ENCODE measurements at places on chromosomes 1 and 21.
A peak's percentile ranks its signal among the peaks of the same experiment; 100 is the strongest.

GRCh38 chr21:43208561-43209332, 39.9 kb downstream of the CRYAA start:
- no peak for DNase-seq

- DNase-seq = no peak
Measured at GRCh38 chr1:82947278-82947677, 1051.7 kb downstream of the TTLL7 start.

DNA sequence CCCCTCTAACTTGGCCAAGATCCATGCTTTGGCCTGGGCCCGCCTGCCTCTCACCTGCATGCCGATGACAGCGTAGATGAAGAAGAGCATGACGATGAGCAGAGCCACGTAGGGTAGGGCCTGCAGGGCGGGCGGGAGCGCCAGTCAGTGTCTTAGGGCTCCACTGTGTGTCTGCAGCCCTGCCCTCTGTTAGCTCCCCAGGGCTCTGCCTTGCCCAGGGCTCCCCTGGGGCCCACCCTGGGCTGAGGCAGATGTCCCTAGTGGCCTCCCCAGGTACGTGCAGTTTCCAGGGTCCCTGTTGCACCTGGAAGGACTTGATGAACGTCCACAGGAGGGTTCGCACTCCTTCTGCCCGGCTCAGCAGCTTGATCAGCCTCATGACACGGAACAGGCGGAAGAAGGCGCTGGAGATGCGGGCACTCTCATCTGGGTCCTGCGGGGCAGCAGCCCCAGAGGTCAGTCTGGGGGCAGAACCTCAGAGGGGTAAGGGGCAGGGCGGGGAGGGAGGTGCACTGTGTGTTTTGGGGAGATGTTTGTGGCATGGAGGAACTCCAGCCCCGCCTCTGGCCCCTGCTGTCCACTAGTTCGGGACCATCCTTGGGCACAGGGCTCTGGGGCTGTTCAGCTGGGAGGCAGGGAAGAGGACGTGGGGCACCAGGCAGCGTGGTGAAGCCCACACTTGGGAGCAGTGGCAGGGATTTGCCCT, 29.8 kb upstream of the KIF21B start:
- no peak for DNase-seq

GRCh38 chr1:234743791-234744611, 134.0 kb upstream of the IRF2BP2 start:
- DNase-seq = no peak

GRCh38 chr1:107450899-107451664, 310.2 kb downstream of the NTNG1 start:
- DNase-seq = no peak

DNA sequence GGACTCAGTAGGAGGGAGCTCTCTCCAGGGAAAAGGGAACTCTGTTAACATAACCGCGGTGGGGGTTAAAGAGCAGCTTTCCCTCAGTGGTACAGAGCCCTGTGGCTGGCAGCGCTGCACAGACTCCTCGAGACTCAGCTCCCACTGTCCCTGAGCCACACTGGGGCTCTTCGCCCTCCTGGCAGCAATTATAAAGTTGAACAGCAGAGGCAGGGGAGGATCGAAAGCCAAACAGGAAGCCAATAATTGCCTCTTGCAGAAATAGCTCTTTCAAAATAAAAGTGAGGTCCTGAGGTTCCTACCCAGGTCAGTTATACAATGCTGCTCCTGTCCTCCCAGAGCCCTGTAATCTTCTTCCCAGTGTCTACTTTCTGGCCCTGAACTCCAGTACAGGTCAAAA, 77.0 kb downstream of the FAM78B start:
- no peak for DNase-seq

- DNase-seq = no peak
Measured at GRCh38 chr21:42626171-42626570, 27.2 kb upstream of the PDE9A start.

DNA sequence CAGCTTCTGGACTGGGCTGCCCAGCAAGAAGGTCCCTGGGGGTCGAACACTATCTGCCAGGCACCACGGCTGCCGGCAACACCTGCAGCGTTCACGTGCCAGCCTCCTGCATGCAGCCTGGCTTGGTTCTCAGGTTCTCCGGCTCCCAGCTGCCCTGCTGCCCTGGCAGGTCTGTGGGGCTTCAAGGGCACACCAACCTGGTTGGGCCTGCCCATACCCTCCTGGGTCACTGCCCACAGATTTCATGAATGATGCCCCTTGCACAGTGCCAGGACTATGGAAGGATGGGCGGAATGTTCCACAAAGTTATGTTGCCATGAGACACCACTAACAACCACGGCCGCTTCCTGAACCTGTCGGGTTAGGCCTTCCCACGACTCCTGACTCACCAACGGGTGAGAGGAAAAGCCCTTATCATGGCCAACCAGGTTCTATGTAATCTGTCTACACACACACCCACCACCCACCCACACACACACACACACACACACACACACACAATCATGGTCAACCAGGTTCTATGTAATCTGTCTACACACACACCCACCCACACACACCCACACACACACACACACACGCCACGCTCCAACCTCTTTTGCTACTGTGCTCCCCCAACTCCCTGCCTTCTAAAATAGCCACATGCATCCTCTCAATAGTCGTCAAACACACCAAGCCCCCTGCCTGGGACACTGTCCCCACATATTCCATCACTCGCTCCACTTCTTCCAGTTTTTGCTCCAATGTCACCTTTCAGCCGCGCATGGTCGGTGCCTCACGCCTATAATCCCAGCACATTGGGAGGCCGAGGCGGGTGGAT, 32.2 kb downstream of the HSPG2 start:
- DNase-seq = peak; percentile 3

DNA sequence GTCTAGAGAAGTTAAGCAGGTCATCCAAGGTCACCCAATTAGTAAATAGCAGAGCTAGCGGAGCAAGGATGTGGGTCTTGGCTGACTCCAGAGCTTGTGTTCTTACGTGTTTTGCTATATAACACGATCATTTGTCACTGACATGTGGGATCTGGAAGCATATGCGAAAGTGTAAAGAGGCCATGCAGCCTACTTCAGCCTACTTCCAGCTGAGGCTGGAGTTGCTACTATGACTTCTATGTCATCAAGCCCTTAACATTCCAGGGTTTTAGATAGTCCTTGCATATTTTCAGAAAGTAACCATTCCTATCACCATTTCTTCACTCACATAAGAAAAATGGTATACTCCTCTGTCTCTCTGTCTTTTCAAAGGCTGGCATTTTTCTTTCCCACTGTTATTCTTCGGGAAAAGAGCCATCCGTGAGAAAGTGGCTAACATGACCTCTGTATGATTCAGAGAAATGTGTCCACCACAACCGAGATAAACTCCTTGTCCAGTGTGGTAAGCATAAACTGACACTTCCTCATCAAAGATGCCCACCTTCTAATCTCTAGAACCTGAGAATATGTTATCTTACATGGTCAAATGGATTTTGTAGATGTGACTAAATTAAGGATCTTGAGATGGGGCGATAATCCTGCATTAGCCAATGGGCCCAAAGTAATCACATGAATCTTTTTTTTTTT, 24.0 kb upstream of the ABL2 start:
- no peak for DNase-seq

DNA sequence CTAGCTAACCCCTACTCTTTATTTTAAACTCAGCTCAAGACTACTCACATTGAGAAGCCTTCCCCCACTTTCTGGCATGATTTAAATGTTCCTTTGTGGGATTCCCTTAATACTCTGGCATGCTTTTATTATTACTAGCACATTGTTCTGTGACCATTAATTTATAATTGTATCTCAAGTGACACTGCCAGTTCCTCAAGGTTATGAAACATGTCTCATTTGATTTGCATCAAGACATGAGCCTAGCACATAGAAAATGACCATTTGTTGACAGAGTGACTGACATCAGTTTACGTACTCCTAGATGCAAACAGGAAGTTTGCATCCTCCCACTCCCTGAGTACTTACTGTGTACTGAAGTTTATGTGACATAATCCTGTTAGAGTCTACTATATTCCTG, 15.2 kb downstream of the RGS4 start:
- no peak for DNase-seq

DNA sequence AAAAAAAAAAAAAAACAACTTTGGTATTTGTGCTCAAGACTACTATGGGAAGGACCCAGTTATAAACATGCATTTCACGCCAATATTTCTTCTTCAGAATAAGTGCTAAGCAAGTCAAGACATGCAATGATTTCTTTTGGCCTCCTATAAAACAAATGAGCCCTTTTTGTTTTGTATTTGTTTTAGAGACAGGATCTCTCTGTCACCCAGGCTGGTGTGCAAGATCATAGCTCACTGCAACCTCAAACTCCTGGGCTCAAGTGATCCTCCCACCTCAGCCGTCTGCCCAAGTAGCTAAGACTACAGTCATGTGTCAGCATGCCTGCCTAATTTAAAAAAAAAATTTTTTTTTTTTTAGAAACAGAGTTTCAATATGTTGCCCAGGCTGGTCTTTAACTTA, 348.7 kb downstream of the PCP4 start:
- DNase-seq = no peak

DNA sequence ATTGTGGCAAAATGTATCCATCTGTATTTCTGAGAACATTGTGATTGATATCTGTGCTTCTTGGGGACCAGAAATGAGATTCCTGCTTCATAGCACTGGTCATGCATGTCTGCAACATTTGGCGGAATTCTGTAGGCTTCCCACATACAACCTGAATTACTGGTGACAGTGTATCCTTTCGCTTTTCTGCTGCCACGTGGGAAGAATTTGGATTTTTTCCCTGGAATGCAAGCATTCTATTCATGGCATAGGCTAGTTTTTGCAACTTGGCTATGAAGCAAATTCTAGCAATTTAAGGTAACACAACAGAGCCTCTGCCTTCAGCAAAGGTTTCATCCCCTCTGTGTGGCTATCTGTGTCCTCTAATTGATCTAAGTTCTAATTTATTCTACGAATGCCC, 85.9 kb downstream of the BCAR3 start:
- no peak for DNase-seq

GRCh38 chr1:43783671-43784205, 76.4 kb downstream of the ST3GAL3 start:
- no peak for DNase-seq

DNA sequence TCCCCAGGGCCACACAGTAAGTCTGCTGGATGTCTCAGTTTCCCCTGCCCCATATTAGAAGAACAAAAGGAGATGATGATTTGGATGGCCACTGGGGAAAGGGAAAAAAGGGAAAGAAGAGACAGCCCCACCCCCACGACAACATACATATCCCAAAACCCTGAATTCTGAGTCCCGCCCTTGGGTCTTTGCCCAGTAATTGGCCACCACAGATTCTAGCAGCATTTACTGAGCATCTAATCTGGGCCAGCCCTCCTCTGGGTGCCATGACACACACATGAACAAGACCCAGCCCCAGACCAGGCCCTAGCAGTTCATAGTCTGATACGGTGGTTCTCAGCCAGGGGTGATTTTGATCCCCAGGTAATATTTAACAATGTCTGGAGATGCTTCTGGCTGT, 5.2 kb upstream of the TTC4 start:
- no peak for DNase-seq

DNA sequence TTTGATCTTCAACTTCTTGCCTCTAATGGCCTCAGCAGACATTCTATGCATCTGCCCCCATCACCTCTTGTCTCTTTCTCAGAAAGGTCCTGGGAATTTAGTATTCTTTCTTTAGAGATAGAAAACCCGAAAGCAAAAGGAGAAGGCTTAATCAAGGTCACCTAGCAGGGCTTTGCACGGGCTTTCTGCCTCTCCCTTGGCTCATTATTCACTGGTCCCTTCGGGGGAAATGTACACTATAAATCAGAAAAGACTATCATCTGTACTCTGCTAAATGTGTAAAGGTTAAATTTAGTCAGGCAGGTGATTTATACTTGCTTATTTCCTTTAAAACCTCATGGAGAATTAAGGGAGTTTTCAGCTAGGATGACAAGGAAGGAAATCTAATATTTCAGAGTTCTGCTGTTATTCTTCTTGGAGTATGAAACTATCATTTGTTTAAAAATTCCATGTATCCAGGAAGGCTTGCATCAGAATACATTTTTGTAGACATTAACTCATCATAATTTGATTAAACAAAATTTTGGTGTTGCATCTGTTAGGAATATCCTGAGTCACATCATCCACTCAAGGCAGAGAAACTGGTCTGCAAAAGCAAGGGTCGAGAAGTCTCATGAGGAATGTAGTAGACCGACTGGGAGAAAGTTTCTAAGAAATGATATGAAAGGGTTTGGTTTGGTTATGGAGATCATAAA, 124.6 kb downstream of the GABPA start:
- DNase-seq = no peak
